Stimulated activated CD4-positive, alpha-beta T cell treated with anti-CD3 and anti-CD28 coated beads, Interleukin-15, amount 100 ng/mL, for 1 hour (primary cell): ENCODE measurements at places on chromosomes 12 and 14.

GRCh38 chr12:14268120-14268515, 97.4 kb upstream of the ATF7IP start:
- no peak for DNase-seq

GRCh38 chr12:54555670-54556257, 6.4 kb downstream of the PDE1B start:
- no peak for DNase-seq

DNA sequence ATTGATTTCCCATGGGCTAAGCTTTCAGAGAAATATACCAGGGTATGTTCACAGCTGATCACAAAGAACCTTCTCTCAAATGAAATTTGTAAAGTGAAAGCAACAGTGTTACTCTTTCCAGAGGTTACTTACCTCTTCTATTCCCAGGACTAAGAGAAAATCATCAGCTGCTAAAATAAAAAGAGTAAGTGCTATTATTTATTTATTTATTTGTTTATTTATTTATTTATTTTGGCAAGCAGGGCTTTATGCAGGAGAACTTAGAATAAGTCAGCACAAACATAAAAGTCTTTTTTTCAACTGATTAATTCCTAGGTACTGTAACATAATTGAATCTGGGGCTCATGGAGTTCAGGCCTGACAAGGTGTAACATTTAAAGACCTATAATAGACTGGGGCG, 93.9 kb upstream of the SYT10 start:
- DNase-seq: no peak

DNA sequence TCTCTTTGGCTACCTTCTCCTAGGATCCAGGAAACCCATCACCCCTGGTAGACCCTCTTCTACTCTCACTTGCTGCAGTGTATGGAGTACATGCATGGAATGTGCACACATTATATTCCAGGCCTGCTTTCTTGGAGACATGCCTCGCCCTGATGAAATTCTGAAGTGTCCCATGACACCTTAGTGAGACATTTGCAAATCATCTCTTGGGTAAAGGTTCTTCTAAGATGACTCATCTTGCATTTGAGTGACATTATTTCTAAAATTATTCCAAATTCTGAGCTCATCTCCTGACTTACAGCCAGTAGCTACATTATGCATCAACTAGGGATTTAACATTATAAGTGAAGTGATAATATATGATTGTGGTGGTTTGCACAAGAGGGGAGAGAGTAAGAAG, 49.8 kb downstream of the SDR9C7 start:
- DNase-seq: no peak

DNA sequence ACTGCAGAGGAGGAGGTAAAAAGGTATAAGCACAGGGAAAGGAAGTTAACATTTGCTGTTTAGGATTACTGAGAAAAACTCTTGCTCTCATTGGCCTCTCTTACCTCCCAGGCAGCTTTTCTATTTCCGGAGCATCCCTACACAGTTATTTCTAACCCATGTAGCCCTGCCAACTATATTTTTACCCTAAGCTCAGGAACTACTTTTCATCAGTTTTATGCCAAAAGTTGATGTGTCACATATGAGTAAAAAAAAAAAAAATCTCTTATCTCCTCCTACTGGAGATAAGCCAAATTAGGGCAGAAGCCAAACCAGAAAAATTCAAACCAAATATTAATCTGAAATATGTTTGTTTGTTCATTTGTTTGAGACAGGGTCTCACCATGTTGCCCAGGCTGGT, 34.4 kb upstream of the PSMA6 start:
- no peak for DNase-seq

GRCh38 chr12:24705216-24705615, 243.7 kb downstream of the BCAT1 start:
- no peak for DNase-seq

- DNase-seq: no peak
Measured at GRCh38 chr14:83714151-83714550, 1815.8 kb upstream of the FLRT2 start.
